ENCODE measurements at places on chromosomes 5 and 9.

GRCh38 chr9:75644649-75645048 lies 245.8 kb upstream of the PCSK5 start:
- DNase-seq, result no peak

DNA sequence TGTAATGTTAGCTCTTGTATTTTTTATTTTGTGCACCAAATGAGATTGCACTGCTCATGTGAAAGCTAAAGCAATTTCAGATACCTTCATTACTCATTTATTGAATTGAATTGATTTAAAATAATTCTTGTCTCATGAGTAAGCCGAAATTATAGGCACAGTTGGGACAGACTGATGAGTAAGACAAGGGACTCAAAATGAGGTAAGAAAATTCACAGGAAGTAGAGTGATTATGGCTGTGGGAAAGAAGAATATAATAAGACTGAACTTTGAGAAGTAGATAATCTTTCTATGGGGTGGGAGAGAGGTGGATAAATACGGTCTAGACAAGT lies 51.1 kb downstream of the NUDT12 start:
- no peak for DNase-seq

GRCh38 chr5:64505769-64506566 lies at the start of gene RGS7BP:
TSS of gene RGS7BP (plus strand) at chr5:64506015. CDS start at chr5:64506625, 610 bp downstream.
- DNase-seq, result no peak

DNA sequence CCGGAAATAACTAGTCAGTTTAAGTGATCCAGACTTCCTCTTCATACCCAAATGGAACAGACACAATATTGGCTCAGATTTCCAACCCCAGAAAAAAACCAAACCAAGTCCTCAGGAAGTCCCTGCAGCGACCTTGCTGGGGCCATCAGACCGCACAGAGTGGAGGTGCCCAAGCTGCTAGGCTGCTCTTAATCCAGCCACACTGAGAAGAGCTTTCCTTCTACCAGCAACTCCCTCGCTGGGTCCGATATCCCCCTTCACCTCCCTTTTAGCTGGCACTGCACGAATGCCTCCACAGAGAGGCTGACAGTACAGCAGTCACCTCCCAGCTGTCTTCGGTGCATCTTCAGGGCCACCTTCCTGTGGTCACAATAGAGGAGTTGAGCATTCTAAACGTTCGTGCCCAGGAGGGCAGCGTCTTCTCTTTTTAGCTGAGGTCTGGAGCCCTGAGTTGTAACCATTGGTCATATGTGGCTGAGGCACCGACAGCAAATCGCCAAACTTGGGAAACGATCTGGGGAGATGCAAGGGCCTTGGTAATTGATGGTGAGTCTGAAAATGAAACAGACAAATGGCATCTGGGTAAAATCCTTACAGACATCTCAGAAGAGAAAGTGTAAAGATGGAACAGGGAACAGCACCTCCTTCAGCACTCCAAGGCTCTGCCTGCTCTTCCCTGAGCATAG lies 5.7 kb downstream of the NAIF1 start:
- no peak for DNase-seq

- no peak for DNase-seq
Measured at GRCh38 chr9:82582693-82583092, 480.2 kb downstream of the RASEF start.

DNA sequence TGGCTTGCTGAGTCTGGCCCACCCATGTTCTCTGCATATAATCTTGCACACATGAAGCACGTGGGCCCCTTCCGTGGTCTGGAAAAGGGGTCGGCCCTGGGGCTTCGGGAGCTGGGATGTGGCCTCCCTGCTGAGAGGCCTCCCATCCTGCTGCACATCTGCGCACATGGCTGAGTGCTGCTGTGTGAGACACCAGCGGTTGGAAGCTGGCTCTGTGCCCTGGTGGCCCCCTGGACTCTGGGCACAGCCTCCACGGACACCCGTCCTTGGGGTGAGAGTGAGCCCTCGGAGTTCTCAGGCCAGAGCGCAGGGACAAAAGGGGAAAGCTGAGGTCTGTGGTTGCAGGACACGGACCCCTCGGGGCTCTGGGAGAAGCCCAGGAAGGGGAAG lies 115.8 kb downstream of the RXRA start:
- DNase-seq, result no peak

- DNase-seq, result no peak
Measured at GRCh38 chr9:128607642-128608350, 48.9 kb downstream of the DYNC2I2 start.

GRCh38 chr5:114678778-114679177 lies 316.9 kb downstream of the KCNN2 start:
- no peak for DNase-seq

GRCh38 chr5:115649541-115649940 lies 23.7 kb upstream of the TMED7 start:
- no peak for DNase-seq

DNA sequence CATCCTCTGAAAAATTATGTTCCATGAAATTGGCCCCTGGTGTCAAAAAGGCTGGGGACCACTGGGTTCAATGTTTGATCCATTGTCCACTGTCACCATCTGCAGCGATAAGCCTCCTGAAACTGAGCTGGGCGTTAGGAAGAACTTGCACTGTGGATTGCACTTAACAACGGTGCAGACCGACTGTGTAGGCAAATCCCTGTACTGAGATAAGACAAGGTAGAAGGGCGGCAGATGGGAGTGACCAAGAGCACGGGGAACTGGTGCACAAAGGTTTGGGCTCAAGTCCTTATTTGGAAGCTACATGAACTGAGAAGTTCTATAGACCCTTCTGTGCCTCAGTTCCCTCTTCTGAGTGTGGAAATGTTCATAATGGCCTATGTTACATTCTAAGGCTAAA lies 41.6 kb upstream of the FLT4 start:
- no peak for DNase-seq

DNA sequence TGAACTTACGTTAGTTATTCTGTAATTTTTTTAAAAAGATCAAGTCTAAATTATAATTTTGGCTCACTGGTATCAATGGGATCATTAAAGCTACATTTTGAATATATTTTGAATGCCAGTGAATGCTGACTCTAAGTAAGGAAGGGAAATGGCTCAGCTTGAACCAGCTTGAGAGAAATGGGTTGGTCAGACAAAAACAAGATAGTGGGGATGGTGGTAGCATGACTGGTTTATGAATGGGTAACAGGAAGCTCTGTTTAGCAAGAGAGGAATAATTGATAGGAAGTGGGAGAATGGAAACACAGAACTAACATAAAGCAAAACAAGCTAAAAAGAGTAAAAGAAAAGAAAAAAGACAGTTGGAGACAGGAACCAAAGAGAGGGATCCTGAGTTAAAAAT lies 220.2 kb downstream of the ADAMTS6 start:
- no peak for DNase-seq

GRCh38 chr5:109688630-109688969 lies 1.1 kb upstream of the MAN2A1 start:
- no peak for DNase-seq

DNA sequence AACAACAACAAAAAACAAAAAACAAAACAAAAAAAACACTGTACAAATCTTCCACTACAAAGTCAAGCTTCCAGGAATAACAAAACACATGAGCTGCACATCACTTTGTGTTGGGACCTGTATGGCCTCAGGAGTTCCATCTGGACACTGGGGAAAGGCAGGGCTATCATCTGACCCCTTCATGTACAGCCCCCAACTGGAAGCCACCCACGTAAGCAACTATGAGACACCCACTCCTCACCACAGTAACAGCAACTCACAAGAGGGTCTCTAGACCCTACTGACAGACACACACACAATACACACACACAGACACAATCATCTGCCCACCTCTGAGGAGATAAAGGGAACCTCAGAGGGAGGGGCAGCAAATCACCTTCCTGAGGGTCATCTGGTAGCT lies 81.7 kb upstream of the LRRTM2 start:
- DNase-seq, result no peak

DNA sequence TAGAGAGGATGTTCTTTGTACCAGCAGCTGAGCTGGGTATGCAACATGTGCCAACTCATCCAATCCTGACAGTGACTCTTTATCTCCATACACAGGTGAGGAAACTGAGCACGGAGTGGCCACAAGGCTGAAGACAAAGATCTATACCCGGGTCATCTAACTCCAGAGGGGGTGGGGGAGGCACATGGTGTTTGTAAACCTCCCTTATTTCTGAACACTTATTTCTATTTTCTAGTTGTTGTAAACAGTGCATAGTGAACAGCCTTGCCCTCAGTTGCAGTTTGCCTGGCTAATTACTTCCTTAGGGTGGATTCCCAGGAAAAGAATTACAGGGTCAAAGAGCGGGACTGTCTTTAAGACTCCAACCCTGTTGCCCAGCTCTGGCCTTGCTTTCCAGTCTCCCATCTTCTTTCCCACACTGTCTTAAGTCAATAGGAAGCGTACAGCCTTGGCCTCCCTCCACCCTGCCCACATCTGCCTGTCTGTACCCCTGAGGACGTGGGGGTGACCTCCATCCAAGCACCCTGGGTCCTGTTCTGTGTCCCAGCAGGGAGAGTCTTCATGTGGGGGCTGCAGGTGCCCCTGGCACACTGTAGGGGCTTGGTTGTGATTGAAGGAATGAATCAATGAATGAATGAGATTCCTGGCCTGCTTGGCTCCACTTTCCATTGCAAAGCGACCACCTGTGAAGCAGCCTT lies 13.2 kb upstream of the FIBCD1 start:
- no peak for DNase-seq

DNA sequence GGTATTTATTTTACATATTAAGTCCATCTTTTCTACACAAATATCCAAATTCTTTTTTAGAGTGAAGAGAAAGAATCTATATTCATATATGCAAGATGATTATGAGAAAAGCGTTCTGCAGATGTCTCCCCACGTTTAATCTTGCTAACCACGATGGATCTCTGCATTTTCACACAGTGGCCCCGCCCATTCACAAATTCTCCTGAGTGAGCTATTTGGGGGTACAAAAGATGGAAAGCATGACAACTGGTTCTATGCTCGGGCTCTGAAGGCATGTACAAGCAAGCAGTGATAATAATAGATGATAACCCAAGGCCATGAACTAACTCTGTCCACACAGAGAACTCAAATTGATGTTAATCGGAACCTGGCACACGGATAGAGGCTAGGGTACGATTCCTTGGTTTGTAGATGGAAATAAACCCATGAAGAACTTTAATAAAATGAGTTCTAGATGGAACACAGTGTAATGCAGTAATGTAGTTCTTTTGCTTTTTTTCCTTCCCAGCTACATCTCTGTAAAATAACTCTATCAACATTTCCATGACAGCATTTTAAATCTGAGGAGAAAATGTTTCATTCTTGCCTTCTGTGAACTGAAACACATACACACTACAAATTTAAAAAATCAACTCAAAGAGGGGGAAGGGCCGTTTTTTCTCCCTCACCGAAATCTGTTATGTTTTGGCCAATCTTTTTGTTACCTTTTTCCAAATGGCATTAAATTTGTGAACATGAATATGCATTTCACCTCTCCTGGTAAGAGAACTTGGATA lies 851.7 kb upstream of the DMAC1 start:
- no peak for DNase-seq

- DNase-seq, result no peak
Measured at GRCh38 chr9:118419676-118420075, 715.5 kb downstream of the TLR4 start.

DNA sequence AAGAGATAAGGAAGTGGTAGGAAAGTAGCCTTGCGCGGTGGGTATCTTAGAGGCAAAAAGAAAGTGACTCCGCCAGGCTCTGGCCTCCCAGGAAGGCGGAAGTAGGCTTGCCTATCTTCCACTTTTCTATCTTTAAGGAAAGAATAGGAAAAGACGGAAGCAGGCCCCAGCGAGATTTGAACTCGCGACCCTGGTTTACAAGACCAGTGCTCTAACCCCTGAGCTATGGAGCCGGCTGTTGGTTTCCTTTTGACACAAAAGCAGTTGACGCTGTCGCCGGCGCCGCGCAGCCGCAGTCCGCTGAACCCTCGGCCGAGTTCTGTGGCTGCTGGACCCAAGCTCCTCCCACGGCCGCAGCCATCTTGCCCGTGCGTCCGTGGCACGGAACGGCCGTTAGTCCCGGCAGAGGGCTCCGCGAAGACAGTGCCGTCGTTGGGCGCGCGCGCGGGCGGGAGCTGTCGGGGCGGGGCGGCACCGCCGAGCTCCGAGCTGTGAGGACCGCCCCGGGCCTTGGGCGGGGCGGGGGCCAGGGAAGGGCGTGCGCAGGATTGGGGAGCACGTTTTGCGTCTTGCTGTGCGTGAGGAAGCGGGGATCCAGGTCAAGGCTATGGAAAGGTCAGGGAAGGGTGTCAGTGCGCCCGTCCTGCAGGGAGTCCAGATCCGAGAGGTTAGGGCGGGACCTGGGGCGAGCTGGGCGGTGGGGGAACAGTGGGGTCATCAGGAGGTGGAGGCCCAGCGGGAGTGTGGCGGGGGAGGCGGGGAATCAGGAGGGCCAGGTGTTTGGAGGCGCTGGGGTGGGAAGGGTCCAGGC lies 13.3 kb downstream of the TRIM7 start:
- peak; percentile 97 for DNase-seq

Data from stimulated activated CD8-positive, alpha-beta memory T cell treated with anti-CD3 and anti-CD28 coated beads, Interleukin-7, amount 100 ng/mL, for 1 hour (primary cell).